ENCODE measurements at places on chromosomes 5 and 9.

- no peak for DNase-seq
Observed at GRCh38 chr5:73818357-73818756, 192.4 kb downstream of the ARHGEF28 start.

DNA sequence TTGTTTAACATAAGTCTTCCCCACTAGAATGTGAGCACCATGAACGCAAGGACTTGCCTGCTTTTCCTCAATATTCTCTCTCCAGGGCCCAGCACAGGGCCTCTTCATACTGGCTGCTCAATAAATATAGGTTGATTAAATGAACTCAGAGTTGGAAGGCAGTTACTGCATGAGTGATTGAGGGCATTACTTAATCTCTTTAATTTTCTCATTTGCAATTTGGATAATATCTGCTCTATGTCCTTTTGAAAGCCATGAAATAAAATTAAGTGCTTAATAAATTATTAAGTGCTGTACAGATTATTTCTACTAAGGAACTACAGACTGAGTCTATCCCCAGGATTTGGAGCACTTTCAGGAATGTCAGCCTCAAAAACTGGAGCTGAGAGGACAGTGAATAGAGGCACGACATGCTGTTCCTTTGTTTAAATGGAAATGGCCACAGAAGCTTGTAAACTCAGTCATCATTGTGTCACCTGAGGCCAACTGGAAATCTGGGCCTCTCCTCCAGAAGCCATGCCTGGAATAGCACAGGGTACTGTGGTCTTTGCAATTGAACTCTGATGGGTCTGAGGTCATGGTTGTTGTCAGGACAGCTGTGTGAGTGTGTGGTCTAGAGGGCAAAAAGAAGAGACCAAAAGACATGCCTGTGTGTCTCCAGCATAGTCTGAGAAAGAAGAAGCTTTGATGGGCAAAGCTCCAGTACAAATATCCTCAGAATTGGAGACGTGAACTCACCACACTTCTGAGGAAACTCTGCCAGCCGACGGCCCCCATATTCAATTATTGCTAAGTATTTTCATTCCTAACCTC, 86.1 kb downstream of the SH3TC2 start:
- no peak for DNase-seq

DNA sequence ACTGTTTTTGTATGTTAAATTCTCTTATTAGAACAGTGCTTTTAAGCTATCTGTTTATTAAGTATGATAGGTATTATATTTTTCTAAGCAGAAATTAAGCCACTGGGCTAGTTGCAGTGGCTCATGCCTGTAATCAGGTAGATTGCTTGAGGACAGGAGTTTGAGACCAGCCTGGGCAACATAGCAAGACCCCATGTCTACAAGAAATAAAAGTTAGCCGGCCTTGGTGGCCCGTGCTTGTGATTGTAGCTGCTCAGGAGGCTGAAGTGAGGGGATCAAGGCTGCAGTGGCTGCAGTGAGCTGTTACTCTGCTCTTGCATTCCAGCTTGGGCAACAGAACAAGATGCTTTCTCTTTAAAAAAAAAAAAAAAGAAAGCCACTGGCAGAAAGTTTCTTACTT, 45.0 kb upstream of the LRRC70 start:
- DNase-seq = no peak

GRCh38 chr9:110048976-110049698, 158.8 kb downstream of the C9orf152 start:
- no peak for DNase-seq

- no peak for DNase-seq
Observed at GRCh38 chr5:142293486-142293885, 31.3 kb downstream of the SPRY4 start.

DNA sequence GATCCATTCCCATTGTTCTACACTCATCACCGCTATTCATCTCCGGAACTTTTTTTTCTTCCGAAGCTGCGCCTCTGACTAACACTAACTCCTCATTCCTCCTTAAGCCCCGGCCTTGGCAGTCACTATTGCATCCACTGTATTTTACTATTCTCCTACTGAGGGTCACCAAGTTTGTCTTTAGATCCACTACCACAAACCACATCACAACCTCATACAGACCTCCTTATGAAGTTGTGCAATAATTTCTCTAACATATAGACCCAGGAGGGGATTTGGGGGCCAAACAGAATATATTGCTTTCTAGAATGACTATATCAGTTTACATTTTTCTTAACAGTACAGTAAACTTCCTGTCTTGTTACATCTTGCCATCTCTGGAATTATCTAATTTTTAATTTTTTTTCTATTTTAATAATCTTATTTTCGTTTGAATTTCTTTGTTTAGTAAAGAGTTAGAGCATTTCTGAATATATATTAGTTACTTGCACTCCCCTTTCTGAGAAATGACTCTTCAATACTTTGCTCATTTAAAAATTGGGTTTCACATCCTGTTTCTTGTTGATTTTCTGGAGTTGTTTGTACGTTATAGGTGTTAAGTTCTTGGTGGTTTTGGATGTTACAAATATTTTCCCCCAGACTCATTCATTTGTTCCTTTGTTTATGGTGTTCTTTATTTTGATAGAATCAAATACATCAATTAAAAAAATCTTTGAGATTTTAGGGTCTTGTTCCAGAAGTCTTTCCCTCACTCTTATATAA, 37.1 kb downstream of the DMRT2 start:
- no peak for DNase-seq

GRCh38 chr9:18143073-18143745, 330.7 kb upstream of the ADAMTSL1 start:
- no peak for DNase-seq

DNA sequence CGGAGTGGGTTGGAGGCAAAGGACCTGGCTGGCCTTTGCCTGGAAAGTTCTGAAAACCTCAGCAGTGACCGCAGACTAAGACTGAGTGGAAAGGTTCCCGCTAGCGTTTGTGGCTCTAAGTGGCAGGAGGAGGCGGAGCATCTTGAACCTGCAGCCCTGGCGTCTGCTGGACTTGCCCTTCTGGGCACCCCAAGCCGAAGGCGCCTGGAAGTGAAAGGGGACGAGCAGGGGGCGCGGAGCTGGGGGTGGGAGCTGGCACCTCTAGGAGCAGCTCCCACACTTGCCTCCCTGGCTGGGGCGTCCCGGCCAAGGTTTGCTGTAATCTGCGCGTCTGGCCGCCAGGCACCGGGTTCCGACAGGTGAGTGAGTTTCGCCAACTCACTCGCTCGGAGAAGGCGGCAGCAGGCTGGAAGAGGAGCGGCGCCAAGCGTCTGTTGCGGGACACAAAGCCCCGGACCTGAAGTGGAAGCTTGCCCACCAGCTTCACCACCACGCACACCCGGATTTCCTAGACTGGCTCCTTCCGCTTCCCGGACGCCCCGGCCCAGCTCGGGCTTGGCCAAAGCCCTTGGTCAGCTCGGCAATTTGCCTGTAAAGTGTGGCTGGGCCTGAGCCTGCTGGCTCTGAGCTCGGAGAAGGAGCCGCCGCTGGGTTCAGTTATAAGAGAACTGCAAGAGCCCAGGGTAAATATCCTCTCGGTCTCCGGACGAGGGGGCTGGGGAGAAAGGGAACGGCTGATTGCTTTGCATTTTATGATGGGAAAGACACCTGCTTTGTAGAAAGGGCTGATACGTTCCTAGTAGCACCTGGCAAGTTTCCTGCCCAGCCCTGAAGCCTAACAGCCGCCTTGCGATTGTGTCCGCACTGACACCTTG, at the start of gene GNA14:
Gene GNA14 (minus strand): TSS at position 89 of the 875 bp plus-strand sequence. CDS start 529 bp downstream, outside the sequence.
- DNase-seq = no peak

GRCh38 chr5:130286971-130287370, 382.7 kb downstream of the CHSY3 start:
- no peak for DNase-seq

DNA sequence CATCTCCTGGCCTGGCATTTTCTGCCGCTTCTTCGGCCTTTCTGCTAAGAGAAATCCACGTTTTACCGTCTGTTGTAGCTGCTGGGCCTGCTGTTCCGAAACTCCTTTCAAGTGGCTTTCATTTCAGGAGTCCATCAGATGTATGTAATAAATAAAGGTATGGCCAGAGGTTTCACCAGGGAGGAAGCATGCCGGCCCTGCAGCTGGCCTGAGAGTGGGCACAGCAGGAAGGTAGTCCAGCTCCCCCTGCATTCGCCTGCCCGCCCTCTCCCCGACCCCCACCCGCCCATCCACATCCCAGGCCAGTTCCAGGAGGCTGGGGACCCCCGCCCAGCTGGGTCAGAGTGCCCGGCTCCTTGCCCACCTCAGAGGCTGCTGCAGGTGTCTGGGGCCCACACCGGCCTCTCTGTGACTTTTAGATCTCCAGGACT, 46.4 kb upstream of the EXOC3 start:
- DNase-seq = no peak

DNA sequence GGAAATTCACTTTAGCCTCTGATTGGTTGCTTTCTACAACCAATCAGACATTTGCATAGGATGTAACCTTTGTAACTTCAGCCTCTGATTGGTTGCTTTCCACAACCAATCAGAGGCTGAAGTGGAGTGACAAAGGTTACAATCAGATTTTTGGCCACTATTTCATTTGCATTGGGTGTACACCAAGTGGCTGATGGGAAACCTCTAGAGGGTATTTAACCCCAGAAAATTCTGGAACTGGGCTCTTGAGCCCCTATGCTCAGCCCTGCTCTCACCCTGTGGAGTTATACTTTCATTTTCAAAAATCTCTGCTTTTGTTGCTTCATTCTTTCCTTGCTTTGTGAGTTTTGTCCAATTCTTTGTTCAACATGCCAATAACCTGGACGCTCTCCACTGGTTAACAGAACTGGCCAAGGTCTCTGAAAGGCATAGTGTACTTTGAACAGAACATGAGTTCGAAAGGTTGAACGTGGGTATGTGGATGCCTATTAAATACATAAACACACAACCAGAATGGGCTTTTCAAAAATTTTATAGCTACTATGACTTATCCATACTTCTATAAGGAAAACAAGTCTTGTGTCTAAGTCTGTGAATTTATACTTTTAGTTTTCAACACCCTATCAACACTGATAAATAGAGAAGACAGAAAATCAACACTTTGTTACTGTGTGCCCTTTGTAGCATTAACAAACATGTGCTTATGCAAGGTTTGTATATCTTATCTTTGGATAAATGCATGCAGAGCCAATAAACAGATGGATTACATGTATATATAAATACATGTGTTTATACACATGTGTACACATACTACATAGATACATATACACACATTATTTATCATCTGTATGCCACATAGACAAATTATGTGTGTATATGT, 568.1 kb downstream of the CTNND2 start:
- no peak for DNase-seq

DNA sequence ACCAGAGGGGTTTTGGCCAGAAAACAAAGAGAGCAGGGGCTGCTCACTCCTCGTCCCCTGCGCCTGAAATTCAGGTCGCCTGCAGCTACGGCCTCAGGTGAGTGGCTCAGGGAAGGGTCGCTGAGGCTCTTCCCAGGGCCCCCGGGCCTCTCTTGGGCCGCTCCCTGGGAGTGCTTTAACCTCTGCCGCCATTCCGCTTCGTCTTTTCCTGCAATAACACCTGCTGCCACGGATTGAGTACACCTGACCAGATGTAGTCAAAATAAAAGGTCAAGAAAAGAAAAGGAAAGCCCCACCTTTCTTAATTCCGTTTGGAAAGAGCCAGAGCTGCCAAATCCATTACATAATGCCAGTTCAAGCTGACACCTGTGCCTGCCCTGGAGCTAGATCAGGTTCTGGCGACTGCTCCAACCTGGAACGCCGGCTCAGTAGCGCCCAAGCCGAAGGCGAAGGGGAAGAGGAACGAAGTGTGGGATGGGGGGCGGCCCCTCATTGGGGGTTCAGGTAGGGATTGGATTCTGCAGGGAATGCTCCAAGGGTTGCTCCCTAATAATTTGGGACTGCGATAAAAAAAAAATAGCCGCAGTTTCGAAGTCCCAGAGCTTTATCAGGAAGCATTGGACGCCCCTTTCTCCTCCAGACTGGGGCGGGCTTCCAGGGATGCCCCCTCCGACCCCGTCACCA, 193.9 kb downstream of the MEF2C start:
- DNase-seq = no peak

GRCh38 chr5:67090040-67090439, 106.6 kb downstream of the CD180 start:
- DNase-seq = no peak

DNA sequence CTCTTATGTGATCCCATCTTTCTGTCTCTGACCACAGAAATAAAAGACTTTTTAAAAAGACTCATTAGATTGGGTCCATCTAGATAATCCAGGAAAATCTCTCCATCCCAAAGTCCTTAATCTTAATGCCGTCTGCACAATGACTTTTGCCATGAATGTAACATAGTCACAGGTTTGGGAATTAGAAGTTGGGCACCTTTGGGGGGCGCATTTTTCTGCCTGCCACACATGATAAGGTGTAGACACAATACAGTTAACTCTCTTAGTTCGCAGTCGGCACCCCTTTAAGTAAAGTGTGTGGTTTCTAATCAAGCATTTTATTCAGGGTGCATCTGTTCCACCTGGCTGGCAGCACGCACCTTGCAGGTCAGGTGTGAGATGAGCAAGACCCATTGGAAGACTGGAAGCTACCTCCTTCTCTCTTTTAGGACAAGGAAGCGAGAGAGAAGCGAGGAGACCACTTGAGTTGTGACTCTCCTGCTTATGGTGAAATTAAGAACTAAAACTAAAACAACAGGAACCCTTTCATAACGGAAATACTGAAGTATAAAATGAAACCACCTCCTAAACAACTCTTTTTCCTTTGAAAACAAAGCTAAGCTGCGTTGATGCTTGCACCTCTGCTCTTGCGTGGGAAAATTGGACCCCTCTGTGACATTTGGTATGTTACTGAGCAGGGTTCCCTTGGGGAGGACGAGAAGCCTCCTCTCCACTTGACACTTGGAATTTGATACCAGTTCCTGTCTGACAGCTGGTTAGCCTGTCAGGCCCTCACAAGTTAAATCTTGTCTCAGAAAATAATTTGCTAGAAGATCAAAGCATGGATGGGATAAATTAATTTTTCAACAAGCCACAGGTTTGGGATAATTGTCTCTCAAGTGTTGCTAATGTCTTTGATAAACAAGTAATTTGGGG, 304.6 kb upstream of the DMRT1 start:
- DNase-seq = no peak

DNA sequence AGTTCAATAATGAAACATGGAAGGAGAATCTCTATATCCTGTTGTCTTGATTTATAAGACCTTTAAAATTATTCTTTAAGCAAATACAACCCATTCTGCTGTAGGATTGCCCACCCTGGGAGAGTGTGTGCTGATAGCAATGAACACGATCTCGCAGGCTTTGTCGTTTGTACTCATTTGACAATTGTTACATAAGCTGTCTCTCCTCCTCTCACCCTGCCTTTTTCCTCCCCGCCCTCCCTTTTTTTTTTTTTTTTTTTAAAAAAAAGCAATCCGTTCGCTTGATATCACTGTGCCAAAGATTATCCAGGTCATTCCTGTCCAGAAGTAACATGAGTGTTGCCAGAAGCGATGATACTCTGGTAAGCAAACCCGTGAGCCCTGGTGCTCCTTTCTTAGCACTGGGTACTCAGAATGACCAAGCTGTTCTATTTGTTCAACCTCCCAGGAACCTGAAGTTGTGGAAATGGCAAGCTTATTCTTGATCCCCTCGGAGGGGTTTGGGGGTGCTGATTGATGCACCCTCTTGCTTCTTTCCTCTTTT, 82.7 kb upstream of the CTSL start:
- no peak for DNase-seq

Measured in T-cell (primary cell).